ENCODE measurements at places on chromosomes 7 and 10.

DNA sequence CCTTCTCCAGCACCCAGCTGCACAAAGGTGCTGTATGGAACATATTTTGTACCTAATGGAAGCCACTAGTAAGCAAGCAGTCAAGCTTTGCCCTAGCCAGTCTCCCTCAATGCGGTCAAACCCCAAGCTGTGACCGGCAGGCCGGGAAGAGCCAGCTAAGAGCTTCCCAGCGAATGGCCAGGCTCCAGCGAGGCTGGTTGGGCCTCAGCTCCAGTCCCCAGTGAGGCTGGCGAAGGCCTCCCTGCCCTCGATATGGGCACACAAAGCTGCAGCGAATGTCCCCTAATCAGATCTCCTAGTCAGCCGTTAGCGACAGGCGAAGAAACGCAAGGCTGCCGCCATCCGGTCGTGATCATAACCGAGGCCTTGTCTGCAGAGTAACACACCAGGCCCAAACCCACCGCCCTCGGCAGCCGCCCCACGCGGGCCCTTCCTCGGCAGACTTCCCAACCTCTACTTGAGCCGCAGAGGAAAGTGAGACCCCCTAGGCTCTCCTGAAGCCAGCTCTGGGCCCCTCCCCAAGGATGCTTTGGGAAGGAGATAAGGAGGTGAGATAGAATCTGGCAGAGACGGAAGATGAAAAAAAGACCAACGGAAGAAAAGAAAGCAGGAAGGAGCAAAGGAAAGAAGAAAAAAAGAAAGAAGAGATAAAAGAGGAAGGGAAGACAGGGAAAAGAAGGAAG is 3.1 kb upstream of the HOXA9 start:
- DNase-seq = no peak

DNA sequence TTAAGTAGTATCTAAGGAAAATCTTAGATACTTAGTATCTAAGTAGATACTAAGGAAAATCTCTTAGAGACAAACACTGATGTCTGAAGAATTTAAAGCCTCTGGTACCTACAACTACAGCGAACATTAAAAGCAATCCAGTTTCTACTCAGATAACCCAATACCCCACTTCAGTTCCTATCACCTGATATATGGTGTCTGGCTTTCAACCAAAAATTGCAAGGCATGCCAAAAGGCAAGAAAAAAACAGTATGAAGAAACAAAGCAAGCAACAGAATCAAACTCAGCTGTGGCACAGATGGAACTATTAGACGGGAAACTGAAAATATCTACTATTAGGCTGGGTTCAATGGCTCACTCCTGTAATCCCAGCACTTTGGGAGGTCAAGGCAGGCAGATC is 31.1 kb downstream of the ARHGAP12 start:
- DNase-seq = no peak

DNA sequence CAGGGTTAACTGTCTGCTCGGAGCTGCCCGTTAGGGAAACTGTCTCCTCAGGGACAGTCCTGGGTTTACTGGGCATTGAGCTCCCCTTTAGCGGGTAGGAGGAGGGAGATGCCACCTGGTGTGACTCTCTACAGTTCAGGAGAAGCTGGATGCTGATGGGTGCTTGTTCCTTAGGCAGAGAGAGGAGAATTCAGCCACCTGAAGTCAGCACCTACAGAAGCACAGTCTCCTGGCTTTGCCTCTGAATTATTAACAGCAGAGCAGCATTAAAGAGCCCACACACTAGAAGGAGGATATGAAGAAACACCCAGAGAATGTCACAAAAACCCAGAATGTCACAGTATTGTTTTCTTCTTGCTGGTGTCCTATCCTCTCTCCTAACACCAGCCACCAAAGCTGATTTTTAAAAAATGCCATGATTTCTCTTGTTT is 696 bp downstream of the GIMAP4 start:
- no peak for DNase-seq

DNA sequence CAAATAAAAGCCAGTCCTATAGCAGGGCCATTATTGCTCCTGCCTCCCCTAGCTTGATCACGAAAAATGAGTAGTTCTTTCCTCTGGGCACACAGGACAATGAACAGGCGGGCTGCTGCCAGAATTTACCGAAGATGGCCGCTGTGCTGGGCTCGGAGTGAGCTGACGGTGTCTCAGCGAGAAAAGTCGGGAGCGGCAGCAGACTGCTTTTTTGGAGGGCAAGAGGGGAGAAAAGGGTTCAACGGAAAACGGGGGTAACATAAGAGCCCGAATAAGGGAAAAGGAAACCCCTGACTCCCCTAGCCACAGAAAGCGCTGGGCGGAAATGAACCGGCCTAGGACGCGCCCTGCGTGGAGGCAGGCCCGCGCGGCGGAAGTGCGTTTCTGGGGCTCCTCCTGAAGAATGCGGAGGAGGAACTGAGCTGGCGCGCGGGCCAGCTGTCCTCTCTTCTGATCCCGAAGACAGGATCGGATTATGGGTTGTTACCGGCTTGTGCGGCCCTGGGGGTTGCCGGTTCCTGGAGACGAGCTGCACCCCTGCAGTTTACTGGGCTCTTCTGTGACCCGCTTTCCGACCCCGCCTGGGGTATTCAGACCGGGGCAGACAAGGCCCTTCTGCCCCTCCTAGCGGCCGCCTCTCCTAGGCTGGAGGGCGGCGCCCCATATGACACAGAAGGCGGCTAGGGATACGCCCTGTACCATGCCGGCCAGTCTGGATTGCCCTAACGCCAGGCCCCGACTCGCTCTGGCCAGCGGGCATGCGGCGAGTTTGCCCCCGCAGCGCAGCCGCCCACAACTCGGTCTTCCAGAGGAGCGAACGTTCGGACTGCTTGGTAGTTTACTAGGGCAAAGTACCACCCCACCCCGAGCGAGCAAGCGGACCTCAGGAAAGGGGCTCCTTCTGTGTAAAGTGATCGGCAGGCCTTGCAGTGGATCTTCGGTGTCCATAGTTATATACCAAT is 30.1 kb upstream of the KMT2E start:
- DNase-seq = peak; percentile 85

GRCh38 chr10:25682203-25682851 is 251.7 kb upstream of the MYO3A start:
- no peak for DNase-seq

DNA sequence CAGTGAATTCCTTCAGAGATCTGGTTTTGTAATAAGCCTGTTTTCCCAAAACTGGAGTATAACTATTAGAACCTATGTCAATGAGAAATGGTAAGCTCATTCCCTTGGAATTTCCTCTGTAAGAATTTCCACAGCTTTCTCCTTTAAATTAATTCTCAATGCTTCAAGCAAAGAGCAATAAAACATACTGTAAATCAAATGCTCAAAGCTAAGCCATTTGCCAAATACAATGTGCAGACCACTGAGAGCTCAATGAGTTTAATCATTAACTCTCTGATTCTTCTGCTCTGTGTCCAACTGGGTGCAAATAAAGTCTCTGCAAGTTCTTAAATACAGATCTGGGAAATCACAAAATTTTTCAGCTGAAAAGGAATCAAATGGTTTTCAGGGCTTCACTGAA is 227.6 kb upstream of the IMMP2L start:
- no peak for DNase-seq

DNA sequence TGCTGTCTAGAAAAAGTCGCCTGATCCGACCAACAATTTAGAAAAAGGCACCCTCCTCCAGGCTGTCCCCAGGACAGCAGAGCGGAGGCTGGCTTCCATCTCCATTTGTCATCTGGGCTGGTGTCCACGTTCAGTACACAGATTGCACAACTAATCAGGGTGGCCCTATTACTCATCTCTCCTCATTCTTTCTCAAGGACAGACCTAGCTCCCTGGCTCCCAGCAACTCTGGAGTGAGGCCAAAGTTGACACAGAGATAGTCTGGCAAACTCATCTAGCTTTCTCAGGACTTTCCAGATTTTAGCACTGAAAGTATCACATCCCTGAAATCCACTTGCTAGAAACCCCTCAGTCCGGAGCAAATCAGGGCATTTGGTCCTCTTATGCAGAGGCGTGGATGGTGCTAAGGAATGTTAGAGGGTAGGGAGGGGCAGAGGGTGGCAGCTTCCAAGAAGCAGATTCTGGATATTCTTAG is 75.1 kb downstream of the DNAH11 start:
- DNase-seq = no peak

GRCh38 chr7:130963339-130963738 is 229.3 kb upstream of the KLF14 start:
- no peak for DNase-seq

GRCh38 chr7:96997512-96998032 is 7.8 kb upstream of the DLX6 start:
- DNase-seq = no peak

DNA sequence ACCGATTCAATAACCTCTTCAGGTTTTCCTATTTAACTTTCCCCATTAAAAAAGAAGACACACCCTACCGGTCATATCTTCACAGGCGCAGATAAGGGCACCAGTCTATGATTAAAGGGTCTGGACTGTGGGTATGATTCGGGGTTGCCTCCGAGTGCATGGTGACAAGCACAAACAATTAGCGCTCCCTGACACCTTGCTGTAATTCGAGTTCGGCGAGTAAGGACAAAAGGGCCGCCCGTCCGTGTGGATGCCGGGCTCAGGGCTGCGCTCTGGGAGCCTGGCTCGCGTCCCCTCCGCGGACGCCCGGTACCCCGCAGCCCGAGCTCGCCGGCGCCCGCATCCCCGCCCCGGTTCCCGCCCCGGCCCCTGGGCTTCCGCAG is 111.9 kb upstream of the RHEB start:
- DNase-seq = no peak

GRCh38 chr10:90462749-90463470 is 394.9 kb downstream of the HTR7 start:
- no peak for DNase-seq
